Calu3 (cell line): ENCODE measurements at places on chromosomes 2 and 18.

- peaks cover 5% of the 10 kb centered on the region for H3K4me1 ChIP-seq
- DNase-seq, result no peak
- H3K27me3 ChIP-seq, result no peaks in the 10 kb centered on the region
- no peak overlapping the region for H3K27ac ChIP-seq
- H3K36me3 ChIP-seq, result peaks cover 5% of the 10 kb centered on the region
Measured at GRCh38 chr2:9984217-9984739, 32.8 kb downstream of the GRHL1 start.

- H3K27ac ChIP-seq, result no peak overlapping the region
- no peaks in the 10 kb centered on the region for H3K4me1 ChIP-seq
- no peak overlapping the region for H3K4me3 ChIP-seq
Measured at GRCh38 chr2:151111599-151112278, 149.9 kb downstream of the RBM43 start.

GRCh38 chr2:113705982-113706523 is 50.4 kb downstream of the SLC35F5 start:
- H3K36me3 ChIP-seq, result no peaks in the 10 kb centered on the region
- no peaks in the 10 kb centered on the region for H3K4me1 ChIP-seq
- H3K27me3 ChIP-seq, result no peaks in the 10 kb centered on the region
- DNase-seq, result no peak
- H3K4me3 ChIP-seq, result no peak overlapping the region

- H3K4me1 ChIP-seq, result no peaks in the 10 kb centered on the region
- no peak for DNase-seq
- H3K4me3 ChIP-seq, result no peak overlapping the region
Measured at GRCh38 chr2:180873219-180873618, 107.2 kb upstream of the UBE2E3 start.

DNA sequence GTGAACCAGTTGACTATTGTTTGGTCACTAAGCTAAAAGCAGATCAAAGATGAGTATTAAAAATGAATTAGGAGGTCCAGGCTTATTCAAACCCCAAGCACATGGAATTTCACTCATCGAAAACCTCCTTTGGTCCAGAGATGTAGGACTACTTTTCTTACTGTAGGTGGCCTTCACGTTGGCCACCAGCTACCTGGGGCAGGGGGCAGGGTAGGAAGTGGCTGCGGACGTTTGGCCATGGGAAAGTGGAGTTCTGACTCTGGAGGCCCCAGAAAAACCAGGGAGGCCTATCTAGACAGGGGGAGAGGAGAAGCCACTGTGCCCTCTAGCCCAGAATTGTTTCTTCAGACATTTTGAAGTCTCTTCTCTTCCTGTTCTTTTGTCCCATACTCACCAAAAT is 31.8 kb upstream of the CABLES1 start:
- no peak for DNase-seq
- H3K4me3 ChIP-seq, result no peak overlapping the region
- H3K27me3 ChIP-seq, result no peaks in the 10 kb centered on the region
- peaks cover 60% of the 10 kb centered on the region for H3K4me1 ChIP-seq

GRCh38 chr2:169877398-169877797 is 50.1 kb downstream of the UBR3 start:
- no peak overlapping the region for H3K4me3 ChIP-seq
- no peak for DNase-seq
- no peaks in the 10 kb centered on the region for H3K4me1 ChIP-seq
- no peak overlapping the region for H3K27ac ChIP-seq
- no peaks in the 10 kb centered on the region for H3K36me3 ChIP-seq

DNA sequence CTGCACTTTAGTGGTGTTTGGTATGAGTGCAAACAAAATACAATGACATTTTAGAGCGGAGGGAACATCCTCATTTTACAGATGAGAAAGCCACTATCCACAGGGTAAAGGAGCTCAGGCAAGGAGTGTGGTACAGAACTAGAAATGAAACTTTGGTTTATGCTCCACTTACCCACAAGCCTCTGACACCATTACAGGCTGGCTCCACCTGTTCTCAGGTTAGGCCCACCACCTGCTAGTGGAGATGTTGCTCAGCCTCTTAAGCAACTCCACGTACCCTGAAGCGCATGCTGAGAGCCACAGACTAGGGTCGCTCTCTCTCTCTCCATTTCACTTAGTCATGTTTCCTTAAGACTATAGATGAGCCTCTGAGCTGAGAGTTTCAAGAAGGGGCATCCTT is 130.0 kb downstream of the MBD2 start:
- no peaks in the 10 kb centered on the region for H3K27me3 ChIP-seq
- H3K36me3 ChIP-seq, result no peaks in the 10 kb centered on the region
- no peaks in the 10 kb centered on the region for H3K4me1 ChIP-seq
- H3K4me3 ChIP-seq, result no peak overlapping the region

- DNase-seq, result no peak
- H3K4me3 ChIP-seq, result no peak overlapping the region
- no peak overlapping the region for H3K27ac ChIP-seq
- no peaks in the 10 kb centered on the region for H3K36me3 ChIP-seq
Measured at GRCh38 chr18:26869640-26870039, 4.1 kb upstream of the AQP4 start.

DNA sequence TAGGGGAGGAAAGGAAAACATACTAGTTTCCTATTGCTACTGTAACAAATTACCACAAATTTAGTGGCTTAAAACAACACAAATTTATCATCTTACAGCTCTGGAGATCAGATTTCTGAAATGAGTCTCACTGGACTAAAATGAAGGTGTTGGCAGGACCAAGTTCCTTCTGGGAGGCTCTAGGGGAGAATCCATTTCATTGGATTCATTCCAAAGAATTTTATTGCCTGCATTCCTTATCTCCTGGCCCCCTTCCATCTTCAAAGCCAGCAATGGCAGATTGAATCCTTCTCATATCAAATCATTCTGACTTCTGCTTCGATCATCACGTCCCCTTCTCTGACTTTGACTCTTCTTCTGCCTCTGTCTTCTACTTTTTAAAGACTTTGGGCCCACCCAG is 250.9 kb downstream of the IRS1 start:
- no peak overlapping the region for H3K27ac ChIP-seq
- no peak overlapping the region for H3K4me3 ChIP-seq
- no peak for DNase-seq
- peaks cover 24% of the 10 kb centered on the region for H3K4me1 ChIP-seq
- no peaks in the 10 kb centered on the region for H3K36me3 ChIP-seq

DNA sequence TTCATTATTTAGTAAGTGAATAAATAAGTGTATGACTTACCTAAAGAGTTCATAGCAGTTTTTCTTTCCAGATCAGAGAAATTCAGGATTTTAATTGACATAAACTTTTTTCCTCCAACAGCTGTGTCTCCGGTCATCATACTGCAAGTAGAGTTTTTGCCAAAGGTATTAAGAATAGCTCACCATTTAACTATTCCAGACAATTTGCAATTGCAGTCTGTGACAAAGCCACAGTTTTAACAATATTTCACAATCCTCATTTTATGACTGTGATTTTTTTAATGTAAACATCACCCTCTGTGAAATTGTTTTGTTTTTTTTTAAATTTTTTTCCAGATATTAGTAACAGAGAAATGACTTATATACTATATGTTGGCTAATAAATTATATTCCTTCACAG is 199.1 kb downstream of the TRIB2 start:
- H3K4me1 ChIP-seq, result no peaks in the 10 kb centered on the region
- H3K27me3 ChIP-seq, result no peaks in the 10 kb centered on the region
- H3K27ac ChIP-seq, result no peak overlapping the region
- no peak for DNase-seq
- no peaks in the 10 kb centered on the region for H3K36me3 ChIP-seq

GRCh38 chr2:59791004-59791618 is 762.3 kb downstream of the BCL11A start:
- DNase-seq, result no peak
- H3K4me1 ChIP-seq, result no peaks in the 10 kb centered on the region
- H3K4me3 ChIP-seq, result no peak overlapping the region
- H3K27ac ChIP-seq, result no peak overlapping the region
- H3K36me3 ChIP-seq, result no peaks in the 10 kb centered on the region

DNA sequence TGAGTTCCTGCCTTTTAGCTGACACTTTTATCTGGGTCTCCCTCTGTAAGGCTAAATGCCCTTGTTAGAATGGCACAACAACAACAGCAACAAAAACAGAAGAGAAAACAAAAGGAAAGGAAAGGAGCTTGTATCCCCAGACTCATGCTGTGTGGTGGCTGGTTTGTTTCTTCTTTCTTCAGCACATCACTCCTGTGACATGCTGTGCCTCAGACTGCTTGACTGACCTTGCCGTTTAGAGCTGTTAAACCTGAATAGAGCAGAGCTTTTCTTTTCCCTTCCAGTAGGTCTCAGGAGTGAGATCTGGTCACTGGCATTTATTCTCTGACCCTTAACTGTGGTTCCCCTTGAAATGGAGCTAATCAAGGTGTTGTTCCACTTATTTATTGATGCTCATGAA is 18.9 kb downstream of the GALNT13 start:
- no peaks in the 10 kb centered on the region for H3K4me1 ChIP-seq
- H3K27ac ChIP-seq, result no peak overlapping the region
- H3K27me3 ChIP-seq, result no peaks in the 10 kb centered on the region

GRCh38 chr2:105330681-105331375 is 1.3 kb upstream of the TGFBRAP1 start:
- peak overlapping the region; percentile 90 for H3K4me3 ChIP-seq
- H3K27ac ChIP-seq, result peak overlapping the region; percentile 52
- H3K27me3 ChIP-seq, result no peaks in the 10 kb centered on the region
- peaks cover 25% of the 10 kb centered on the region for H3K36me3 ChIP-seq

GRCh38 chr2:206937555-206937954 is 1.8 kb upstream of the CPO start:
- no peaks in the 10 kb centered on the region for H3K27me3 ChIP-seq
- no peaks in the 10 kb centered on the region for H3K36me3 ChIP-seq
- H3K4me3 ChIP-seq, result no peak overlapping the region
- no peaks in the 10 kb centered on the region for H3K4me1 ChIP-seq

- no peak overlapping the region for H3K4me3 ChIP-seq
- H3K4me1 ChIP-seq, result peaks cover 26% of the 10 kb centered on the region
- H3K27ac ChIP-seq, result no peak overlapping the region
- H3K27me3 ChIP-seq, result no peaks in the 10 kb centered on the region
- H3K36me3 ChIP-seq, result peaks cover 30% of the 10 kb centered on the region
Measured at GRCh38 chr2:64655873-64656272, 2.2 kb upstream of the SERTAD2 start.

GRCh38 chr2:96151595-96152303 is 6.5 kb upstream of the DUSP2 start:
- H3K4me1 ChIP-seq, result peaks cover 8% of the 10 kb centered on the region
- no peak overlapping the region for H3K4me3 ChIP-seq

DNA sequence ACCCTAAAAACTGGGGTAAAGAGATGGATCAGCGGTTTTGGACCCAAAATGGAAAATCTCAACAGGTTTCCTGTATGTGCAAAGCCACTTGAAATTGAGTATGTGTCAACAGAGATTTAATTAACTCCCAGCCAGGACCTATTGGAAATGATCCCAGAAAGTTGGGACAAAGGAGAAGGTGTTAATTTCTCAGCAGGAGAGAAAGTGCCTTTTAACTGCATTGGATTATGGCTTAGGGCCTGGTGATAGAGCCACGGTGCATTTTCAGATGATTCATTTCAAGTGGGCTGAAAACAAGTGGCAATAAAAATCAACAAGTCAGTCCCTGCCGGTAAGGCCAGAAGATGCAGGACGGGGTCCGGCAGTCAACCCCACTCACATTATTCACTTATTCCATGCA is 80.2 kb upstream of the BCL11A start:
- no peaks in the 10 kb centered on the region for H3K4me1 ChIP-seq
- H3K4me3 ChIP-seq, result no peak overlapping the region

- DNase-seq, result peak; percentile 78
- peak overlapping the region; percentile 76 for H3K27ac ChIP-seq
- H3K36me3 ChIP-seq, result peaks cover 5% of the 10 kb centered on the region
- peaks cover 25% of the 10 kb centered on the region for H3K4me1 ChIP-seq
Measured at GRCh38 chr2:16142383-16143361, 202.3 kb downstream of the MYCN start.

- H3K4me3 ChIP-seq, result no peak overlapping the region
- H3K27me3 ChIP-seq, result no peaks in the 10 kb centered on the region
- H3K36me3 ChIP-seq, result no peaks in the 10 kb centered on the region
- no peak overlapping the region for H3K27ac ChIP-seq
- H3K4me1 ChIP-seq, result peaks cover 15% of the 10 kb centered on the region
Measured at GRCh38 chr2:213101692-213102460, 49.5 kb downstream of the IKZF2 start.

DNA sequence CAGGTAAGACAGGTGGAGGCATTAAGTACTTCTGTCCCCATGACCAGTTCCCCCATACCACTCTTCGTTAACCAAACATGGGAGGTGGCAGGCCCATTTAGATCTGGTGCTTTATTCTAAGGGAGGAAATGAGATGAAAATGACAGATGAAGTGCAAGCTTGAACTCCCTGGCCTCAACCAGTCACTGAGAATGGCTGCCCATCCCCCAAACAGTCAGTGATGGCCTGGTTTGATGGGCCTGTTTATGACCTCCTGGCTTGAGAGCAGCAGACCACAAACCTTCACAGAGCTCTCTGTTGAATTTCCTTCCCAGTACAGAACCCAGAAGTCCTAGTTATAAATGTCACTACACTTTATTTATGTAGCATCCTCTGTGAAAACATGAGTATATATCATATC is 31.1 kb downstream of the EPAS1 start:
- H3K36me3 ChIP-seq, result peaks cover 13% of the 10 kb centered on the region
- no peaks in the 10 kb centered on the region for H3K27me3 ChIP-seq
- no peak for DNase-seq
- no peak overlapping the region for H3K4me3 ChIP-seq
- H3K27ac ChIP-seq, result no peak overlapping the region

DNA sequence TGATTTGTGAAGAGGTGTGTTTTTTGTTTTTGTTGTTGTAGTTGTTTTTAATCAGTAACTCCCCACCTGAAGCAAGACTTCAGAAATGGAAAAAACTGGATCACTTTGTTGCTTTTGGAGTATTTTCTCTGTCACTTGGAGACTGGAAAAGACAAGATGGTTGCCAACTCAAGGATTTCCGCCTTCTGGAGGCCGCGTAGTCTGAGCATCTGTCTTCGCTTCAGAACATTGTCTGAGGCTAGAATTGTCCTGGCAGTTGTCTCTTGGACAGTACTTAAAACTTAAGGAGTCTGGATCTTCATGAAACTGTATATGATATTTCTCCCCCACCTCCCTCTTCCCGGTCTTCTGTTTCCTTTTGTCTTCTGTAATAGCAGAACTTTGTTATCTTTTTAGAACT is 67.7 kb downstream of the ARHGAP28 start:
- H3K4me1 ChIP-seq, result no peaks in the 10 kb centered on the region
- no peak for DNase-seq
- peaks cover 11% of the 10 kb centered on the region for H3K27me3 ChIP-seq
- H3K4me3 ChIP-seq, result no peak overlapping the region
- no peak overlapping the region for H3K27ac ChIP-seq

- H3K27me3 ChIP-seq, result no peaks in the 10 kb centered on the region
- H3K4me3 ChIP-seq, result no peak overlapping the region
- DNase-seq, result no peak
- no peaks in the 10 kb centered on the region for H3K36me3 ChIP-seq
- no peaks in the 10 kb centered on the region for H3K4me1 ChIP-seq
- no peak overlapping the region for H3K27ac ChIP-seq
Measured at GRCh38 chr2:48148841-48149430, 242.6 kb upstream of the FBXO11 start.

GRCh38 chr2:99140860-99141109 is 722 bp upstream of the C2orf15 start:
- H3K4me1 ChIP-seq, result no peaks in the 10 kb centered on the region
- peak overlapping the region; percentile 95 for H3K4me3 ChIP-seq
- H3K27ac ChIP-seq, result peak overlapping the region; percentile 97
- H3K27me3 ChIP-seq, result no peaks in the 10 kb centered on the region
- H3K36me3 ChIP-seq, result peaks cover 29% of the 10 kb centered on the region
